ENCODE measurements at places on chromosomes 11 and 22.

DNA sequence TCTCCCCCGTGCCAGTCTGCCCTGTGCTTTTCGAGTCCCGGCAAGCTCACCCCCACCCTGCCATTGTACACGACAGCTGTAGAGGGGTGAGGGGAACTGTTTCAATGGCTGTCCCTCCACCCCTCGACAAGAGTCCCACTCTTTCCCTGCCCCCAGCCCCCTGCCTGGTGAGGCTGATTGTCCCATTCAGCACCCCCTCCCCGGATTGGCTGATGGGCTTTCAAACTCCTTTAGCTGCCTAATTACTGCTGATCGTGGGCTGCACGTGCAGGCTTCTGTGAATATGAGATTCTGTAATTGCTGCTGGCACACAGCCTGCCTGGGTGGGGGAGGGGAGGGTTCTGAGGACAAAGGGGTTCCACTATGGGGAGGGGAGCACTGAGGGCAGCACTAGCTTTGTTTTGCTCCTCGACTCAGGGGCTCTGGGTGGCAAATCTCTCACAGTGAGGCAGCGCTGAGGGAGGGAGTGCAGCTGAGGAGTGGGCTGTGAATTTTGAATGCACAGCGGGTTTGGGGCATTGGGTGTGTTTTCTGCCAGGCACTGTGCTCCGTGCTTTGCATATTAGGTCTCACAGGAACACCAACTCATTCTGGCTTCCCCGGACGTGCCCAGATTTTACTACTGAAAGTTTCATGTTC, 42.6 kb upstream of the ACCSL start:
- peak; percentile 46 for DNase-seq

DNA sequence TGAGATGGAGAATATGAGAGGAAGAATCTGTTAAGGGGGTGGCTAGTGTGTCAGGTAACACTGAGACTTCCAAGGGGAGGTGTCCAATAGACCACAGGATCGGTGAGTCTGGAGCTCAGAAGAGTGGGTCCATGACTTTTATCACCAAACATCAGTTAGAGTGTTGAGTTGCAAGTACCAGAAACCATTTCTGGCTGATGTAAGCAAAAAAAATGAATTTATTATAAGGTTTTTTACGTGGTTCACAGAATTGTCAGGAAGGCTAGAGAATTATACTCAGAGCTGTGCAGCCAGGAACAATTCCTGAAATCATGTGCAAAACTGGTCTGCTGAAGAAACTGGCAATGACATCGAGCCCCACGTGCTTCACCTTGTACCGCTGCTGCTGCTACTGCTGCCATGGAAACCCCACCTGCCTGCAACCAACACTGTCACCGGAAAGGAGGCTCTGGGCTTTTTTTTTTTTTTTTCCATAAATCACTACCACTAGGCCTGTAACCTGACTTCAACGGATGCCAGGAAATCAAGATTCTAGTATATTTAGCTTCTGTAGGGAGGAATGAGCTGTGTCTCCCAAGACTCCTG, 16.6 kb upstream of the STK33 start:
- no peak for DNase-seq

DNA sequence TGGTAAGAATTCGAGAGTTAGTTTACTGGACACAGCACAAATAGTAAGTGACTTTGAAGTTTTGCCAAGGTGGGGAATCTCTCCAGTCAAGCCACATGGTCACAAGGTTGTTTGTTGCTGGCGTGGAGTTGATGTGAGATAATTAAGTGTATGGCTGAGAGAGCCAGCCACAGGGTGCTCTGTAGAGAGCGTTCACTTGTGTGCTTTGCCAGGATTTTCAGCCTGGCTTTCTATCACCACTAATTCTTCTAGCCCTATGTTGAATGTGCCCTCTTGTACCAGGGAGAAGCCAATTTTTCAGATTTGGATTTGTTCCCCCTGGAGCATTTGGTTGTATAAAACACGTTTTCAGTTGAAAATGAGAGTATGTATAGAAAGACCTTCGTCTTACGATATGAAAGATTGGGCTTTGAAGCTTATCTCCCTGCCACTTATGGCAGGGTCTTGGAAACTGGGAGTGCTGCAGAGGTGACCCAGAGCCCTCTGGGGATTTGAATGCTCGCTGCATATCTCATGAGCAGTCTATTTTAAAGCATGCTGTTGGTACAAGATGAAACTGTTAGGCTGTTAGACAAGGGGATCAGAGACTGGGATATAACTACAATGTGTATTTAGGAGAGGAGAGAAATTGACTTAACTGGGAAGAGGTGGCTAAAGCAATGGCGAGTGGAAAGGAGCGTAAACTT, 28.6 kb downstream of the CSRP3 start:
- no peak for DNase-seq

- DNase-seq, result peak; percentile 81
Observed at GRCh38 chr11:86636275-86636674, 36.1 kb downstream of the ME3 start.

DNA sequence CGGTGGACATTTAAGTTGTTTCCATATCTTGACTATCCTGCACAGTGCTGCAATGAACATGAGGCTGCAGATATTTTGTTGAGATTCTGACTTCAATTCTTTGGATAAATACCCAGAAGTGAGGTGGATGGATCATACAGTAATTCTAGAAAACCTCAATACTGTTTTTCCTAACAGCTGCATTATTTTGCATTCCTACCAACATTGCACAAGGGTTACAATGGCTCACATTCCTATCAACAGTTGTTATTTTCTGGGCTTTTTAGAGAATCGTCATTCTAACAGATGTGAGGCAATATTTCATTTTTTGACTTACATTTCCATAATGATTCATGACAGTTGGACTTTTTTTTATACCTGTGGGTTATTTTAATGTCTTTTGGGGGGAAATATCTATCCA, 716.9 kb upstream of the ANO3 start:
- DNase-seq, result no peak

- no peak for DNase-seq
Observed at GRCh38 chr22:44701187-44701790, 715 bp upstream of the PRR5 start.

DNA sequence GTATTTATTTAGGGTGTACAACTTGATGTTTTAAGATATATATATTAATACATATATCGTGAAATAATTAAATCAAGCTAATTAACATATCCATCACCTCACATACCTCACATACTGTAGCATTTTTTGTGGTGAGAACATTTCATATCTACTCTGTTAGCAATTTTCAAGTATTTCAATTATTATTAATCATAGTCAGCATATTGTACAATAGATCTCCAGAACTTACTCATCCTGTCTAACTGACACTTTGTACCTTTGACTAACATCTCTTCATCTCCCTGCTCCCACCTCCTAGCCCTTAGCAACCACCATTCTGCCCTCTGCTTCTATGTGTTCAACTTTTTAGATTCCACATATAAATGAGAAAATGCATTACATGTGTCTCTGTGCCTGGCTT, 108.4 kb downstream of the BARX2 start:
- no peak for DNase-seq

GRCh38 chr22:41833369-41834004, 582 bp downstream of the SREBF2 start:
- DNase-seq, result no peak

- DNase-seq, result no peak
Observed at GRCh38 chr11:78099666-78100065, 20.0 kb upstream of the NDUFC2 start.

GRCh38 chr11:2929950-2930703, 907 bp upstream of the PHLDA2 start:
- peak; percentile 87 for DNase-seq

- DNase-seq, result no peak
Observed at GRCh38 chr11:35711173-35711910, 48.8 kb downstream of the TRIM44 start.

All from islet precursor cell (in vitro differentiated cells).